Colonic mucosa (tissue), 4 donors: ENCODE measurements at places on chromosomes 2 and 18. TPM values are rescaled to one million over a fixed set of nuclear protein-coding genes. Genes with fewer than 3 reads are reported as not detected.

DNA sequence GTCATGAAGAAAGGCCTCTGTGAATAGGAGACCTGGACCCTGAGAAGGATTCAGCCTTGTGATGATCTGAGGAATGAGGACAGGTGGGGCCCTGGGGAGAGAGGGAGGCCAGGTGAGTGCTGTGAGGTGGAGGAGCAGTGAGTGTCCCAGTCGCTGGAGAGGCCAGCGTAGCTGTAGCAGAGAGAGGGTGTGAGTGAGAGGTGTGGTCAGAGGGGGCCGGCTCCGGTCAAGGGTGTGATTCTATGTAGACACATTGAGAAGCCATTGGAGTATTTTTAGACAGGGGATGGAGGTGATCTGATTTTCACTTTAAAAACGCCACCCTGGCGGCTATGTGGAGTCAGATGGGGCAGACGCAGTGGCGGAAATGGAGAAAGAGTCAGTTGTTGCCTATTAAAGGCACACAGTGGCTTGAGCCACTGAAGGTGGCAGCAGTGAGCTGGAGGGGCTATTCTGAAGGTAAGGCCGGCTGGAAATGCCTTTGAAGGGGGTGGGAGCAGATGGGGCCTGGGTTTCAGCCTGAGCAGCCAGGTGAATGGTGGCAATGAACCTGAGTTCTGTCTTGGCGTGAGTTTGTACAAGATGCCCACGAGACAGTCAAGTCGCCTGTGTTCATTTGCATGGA is 55.6 kb downstream of the GREB1 start:
- no peak for DNase-seq
- no peak overlapping the region for H3K27ac ChIP-seq
- no peaks in the 10 kb centered on the region for H3K27me3 ChIP-seq

Gene KCNK3
- total RNA-seq: 1.2 TPM

Gene LINC00305
- total RNA-seq: not detected

Gene REG1B
- total RNA-seq: not detected

Gene MTLN
- 110 TPM for total RNA-seq

GRCh38 chr2:209998596-209998995 is 3.8 kb upstream of the RPE start:
- no peaks in the 10 kb centered on the region for H3K4me1 ChIP-seq
- no peaks in the 10 kb centered on the region for H3K36me3 ChIP-seq

Gene RAB31
- total RNA-seq: 4.7 TPM

- H3K27me3 ChIP-seq: no peaks in the 10 kb centered on the region
- H3K27ac ChIP-seq: no peak overlapping the region
- DNase-seq: no peak
- no peaks in the 10 kb centered on the region for H3K4me1 ChIP-seq
- no peak overlapping the region for H3K4me3 ChIP-seq
Observed at GRCh38 chr2:52794581-52794980, 973.0 kb upstream of the CHAC2 start.

Gene MYO7B
- total RNA-seq: 218 TPM

Gene PROKR1
- total RNA-seq: 0.07 TPM

- H3K27me3 ChIP-seq: no peaks in the 10 kb centered on the region
- H3K36me3 ChIP-seq: no peaks in the 10 kb centered on the region
- no peak overlapping the region for H3K4me3 ChIP-seq
Observed at GRCh38 chr2:53865962-53866361, 6.2 kb upstream of the GPR75 start.

DNA sequence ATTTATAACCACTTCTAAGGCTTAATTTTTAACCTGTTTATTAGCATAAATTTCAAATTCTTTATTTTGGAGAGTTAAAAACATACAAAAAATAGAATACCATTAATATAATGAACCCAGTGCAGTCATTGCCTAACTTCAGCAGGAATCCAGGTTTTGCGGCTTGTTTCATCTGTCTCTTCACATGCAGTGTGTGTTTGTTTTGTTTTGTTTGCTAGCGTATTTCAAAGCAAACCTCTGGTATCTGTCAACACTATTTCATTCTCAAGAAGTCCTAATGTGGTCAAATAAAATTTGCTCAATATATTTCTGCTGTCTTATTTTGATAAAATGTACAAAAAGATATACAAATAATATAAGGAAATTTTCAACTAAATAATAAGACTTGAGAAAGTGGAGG is 328.5 kb downstream of the AGPS start:
- no peaks in the 10 kb centered on the region for H3K27me3 ChIP-seq
- DNase-seq: no peak
- H3K4me1 ChIP-seq: no peaks in the 10 kb centered on the region
- H3K4me3 ChIP-seq: no peak overlapping the region

- no peak overlapping the region for H3K27ac ChIP-seq
- no peak overlapping the region for H3K4me3 ChIP-seq
- H3K4me1 ChIP-seq: no peaks in the 10 kb centered on the region
- no peaks in the 10 kb centered on the region for H3K36me3 ChIP-seq
- H3K27me3 ChIP-seq: no peaks in the 10 kb centered on the region
Observed at GRCh38 chr18:63264871-63265270, 54.7 kb downstream of the BCL2 start.

DNA sequence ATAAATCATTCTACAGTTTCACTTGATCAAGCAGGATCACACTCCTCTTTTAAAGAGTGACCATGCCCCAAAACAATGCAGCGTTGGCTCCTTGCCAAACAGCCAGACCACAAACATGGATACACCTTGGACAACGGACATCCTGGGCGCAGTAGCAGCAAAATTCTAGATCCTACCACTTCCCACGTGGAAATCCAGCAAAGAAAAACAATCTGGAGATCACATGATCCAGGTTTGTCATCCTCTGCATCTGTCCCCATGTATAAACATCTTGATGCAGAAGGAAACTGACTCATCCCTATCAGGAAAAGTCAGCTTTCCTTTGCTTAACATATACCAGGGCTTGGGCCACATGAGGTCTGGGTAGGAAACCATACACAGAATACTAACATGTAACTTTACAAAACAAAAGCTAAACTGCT is 53.1 kb downstream of the ZNF521 start:
- no peak overlapping the region for H3K27ac ChIP-seq
- no peak for DNase-seq
- no peaks in the 10 kb centered on the region for H3K27me3 ChIP-seq
- H3K36me3 ChIP-seq: no peaks in the 10 kb centered on the region
- H3K4me3 ChIP-seq: no peak overlapping the region
- no peaks in the 10 kb centered on the region for H3K4me1 ChIP-seq
